ENCODE measurements at places on chromosomes 13 and 19.
A peak's percentile ranks its signal among the peaks of the same experiment; 100 is the strongest.

- DNase-seq, result no peak
Measured at GRCh38 chr19:41564515-41565378, 11.2 kb upstream of the CEACAM21 start.

- no peak for DNase-seq
Measured at GRCh38 chr13:91557328-91558090, 159.1 kb downstream of the GPC5 start.

- DNase-seq, result no peak
Measured at GRCh38 chr13:55572862-55573261, 1567.9 kb upstream of the PRR20A start.

DNA sequence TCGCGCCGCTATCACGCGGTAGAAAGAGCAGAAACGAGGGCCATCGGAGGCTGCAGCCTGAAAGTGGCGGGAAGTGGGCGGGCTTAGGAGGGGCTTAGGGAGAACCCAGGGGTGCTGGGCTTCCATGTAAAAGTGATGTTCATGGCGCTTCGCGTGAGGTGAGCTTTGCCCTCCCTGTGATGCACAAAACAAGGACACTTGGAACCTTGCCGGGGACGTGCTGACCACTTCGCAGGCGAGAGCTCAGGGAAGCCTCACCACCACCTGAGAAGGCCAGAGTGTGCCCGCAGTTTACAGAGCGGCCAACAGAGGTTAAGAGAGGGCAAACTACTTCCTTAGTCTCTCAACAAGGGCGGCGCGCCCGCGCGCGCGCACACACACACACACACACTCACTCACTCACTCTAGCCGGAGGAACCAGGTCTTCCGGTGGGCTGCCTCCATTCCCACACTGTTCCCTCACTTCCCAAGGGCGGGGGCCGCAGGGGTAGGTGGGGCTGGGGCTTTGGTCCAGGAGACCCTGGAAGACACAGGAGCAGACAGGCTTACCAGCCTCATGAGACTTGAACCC lies 651 bp downstream of the GAPDHS start:
- peak; percentile 56 for DNase-seq

- DNase-seq, result no peak
Measured at GRCh38 chr19:3684817-3685410, 15.4 kb downstream of the PIP5K1C start.

GRCh38 chr19:36113425-36113824 lies 1.2 kb downstream of the POLR2I start:
- DNase-seq, result no peak

- no peak for DNase-seq
Measured at GRCh38 chr19:40370997-40371801, 18.8 kb downstream of the HIPK4 start.

DNA sequence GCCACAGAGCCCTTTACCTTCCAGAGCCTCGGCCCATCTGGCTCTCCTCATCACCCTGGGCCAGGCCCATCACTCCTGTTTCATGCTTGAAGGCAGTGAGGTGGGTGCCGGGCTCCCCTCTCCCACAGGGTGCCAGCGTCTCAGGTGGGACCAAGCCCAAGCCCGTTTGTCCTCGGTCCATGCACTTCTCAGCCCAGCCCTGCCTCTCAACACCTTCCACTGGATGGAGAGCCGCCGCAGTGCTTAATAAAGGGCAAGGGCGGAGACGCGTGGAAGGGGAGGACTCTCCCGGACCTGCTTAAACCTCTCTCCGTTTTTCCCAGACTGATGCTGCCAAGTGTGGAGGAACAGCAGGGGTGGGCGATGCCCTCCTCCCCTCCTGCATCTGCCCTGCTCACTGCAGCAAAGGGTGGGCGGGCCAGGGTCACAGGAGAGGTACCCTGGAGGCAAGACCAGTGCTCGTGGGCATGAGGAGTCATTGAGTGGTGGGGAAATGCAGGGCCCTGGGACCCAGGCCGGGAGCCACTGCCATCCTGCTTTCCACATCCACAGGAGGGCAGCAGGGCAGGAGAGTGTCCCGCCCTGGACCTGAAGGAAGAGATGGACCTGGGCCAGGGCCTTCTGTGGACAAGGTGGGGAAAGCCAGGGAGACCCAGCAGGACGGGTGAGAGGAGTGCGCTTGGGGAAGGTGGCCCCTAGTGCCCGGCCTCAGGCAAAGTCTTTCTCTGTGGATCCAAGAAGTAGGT lies 9.7 kb upstream of the ATP11A start:
- no peak for DNase-seq

DNA sequence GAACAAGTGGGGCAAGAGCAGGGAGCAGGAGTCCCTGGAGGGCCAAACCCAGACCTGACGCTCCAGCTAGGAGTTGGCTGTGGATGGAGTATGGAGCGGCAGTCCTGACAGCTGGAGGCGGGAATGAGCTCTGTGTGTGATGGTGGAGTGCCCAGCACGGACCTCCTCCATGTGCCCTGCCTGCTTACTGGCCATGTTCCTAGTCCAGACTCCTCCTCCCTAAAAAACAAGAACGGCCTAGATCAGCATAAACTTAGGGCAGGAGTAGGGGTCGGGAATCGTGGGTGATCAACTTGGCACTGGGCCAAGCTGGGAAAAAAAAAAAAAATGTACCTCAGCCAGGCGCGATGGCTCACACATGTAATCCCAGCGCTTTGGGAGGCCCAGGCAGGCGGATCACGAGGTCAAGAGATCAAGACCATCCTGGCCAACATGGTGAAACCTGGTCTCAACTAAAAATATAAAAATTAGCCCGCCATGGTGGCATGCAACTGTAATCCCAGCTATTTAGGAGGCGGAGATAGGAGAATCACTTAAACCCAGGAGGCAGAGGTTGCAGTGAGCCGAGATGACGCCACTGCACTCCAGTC lies 29.5 kb downstream of the LTBP4 start:
- no peak for DNase-seq

DNA sequence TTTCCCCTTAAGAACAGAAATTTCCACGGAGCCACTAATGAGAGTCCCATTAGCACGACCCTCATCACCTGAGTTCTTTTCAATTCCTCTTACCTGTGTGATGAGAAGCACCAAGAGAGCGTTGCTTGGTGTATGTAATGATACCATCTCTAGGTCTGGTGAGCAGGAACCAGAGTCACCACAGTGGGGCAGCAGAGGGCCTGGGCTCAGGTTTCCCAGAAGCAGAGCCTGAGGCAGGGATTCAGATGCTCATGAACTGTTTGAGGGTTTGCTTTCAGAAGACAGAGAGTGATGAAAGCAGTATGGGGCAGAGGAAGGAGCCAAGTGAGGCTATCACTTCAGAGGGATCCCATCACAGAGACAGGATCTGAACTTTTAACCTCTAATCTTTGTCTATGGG lies 3.1 kb upstream of the PTPRH start:
- DNase-seq, result no peak

- no peak for DNase-seq
Measured at GRCh38 chr13:53343361-53343744, 314.7 kb downstream of the OLFM4 start.

GRCh38 chr13:45851956-45852355 lies 403 bp upstream of the SIAH3 start:
- no peak for DNase-seq

DNA sequence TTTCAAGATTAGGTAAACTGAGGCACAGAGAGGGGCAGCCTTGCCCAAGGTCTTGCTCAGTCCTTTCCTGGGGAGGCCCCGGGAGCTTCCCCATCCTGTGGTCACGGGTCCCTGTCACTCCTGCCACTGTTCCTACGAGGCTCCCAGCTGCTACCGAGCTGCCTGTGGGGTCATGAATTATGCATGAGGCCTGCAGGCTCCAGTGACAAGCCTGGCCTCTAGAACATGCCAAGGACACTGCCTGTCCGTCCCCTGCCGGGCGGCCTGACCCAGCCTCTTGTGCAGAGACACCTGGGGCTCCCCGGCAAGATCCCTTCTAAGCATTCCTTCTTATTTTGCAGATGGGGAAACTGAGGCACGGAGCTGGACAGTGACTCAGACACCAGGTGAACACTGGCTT lies 2.7 kb downstream of the FCHO1 start:
- no peak for DNase-seq

DNA sequence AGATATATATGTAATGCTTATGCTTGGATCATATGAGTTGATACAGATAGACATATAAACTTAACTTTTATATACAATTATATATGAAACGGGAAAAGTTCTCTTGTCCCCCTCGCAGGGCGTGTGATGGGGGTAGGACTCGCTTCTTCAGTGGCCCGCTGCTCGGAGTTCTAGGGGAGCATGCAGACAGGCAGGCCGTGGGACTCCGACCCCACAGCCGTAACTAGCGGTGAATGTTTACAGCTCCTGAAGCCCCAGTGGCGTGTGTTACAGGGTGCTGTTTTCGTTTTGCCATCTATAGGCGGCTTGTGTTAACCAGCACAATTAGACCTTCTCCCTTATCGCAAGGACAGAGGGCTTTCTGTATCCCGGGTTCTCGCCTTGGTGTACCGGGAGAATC lies 1899.8 kb downstream of the PCDH9 start:
- no peak for DNase-seq

- no peak for DNase-seq
Measured at GRCh38 chr13:85666356-85666755, 132.9 kb downstream of the SLITRK6 start.

DNA sequence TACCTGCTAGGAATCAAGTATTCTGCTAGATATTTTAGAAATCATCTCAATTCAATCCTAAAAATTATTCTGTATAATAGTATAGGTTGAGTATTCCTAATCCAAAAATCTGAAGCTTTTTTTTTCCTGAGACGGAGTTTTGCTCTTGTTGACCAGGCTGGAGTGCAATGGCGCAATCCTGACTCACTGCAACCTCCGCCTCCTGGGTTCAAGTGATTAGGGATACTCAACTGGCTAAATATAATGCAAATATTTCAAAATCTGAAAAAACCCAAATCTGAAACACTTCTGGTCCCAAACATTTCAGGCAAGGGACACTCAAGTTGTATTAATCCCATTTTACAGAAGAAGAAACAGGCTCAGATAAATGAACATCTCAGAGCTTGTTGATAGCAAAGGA lies 17.2 kb upstream of the USPL1 start:
- DNase-seq, result no peak

GRCh38 chr13:93716623-93717022 lies 490.0 kb downstream of the GPC6 start:
- DNase-seq, result no peak

GRCh38 chr13:102142473-102142826 lies 259.4 kb downstream of the FGF14 start:
- DNase-seq, result no peak

DNA sequence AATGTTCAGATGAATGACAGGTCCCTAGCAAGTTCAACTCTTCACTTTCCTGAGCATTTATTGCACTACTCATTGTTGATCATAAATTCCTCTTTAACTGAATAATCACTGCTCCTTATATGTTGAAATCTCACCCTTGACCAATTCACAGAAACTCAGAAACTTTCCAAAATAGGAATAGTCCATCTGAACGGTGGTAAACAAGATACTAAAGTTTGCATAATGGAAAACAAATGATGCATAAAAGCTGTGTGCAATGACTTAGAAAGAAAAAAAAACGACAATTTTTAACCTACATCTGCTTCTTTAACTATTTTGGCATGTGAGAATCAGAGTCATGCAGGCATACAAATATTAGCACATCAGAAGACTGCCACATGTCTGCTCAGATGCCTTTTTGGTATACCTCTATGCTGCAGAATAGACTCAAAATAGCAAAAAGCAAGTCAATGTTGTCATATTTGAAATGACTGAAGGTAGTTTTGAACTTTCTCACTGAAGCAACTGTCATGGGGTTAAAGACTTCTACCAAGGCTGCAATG lies 34.8 kb downstream of the SLC10A2 start:
- peak; percentile 13 for DNase-seq

- DNase-seq, result no peak
Measured at GRCh38 chr13:31697290-31697689, 42.0 kb upstream of the RXFP2 start.

DNA sequence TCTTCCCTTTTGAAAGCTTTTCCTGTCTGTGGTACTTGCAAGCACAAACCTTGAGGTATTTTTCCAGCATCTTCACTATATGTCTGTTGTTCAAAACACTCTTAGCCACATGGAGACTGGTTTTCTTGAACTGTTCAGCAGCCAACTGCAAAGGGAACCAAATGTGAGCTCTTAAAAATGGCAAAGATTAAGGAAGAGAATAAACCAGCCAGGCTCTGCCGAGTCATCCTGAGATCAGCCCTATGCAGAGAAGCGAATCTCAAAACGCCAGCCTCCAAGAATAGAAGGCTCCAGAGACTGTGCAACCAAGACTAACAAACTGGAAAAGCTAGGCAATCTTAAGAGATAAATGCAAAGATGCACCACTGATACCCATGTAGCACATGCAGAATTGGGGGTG lies 20.7 kb downstream of the AKAP8 start:
- no peak for DNase-seq

DNA sequence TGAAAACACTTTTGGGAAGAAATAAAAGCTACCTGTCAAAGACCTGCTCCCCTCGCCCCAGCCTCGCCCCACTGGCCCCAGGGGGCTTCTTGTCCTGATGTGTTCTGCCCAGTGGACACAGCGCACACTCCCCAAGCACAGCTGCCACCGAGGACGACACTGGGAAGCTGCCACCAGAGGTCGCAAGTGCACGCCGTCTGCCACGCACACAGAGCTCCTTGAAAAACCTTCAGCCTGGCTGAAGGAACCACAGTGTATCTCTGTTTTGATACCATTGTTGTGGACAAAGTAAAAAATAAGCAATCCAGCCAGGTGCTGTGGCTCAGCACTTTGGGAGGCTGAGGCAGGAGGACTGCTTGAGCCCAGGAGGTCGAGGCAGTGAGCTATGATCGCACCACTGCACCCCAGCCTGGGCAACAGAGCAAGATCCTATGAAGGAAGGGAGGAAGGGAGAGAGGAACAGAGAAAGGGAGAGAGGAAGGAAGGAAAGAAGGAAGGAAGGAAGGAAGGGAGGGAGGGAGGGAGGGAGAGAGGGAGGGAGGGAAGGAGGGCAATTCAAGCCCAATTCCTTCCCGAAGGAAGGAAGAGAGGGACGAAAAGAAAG lies 57.3 kb downstream of the CEBPG start:
- peak; percentile 68 for DNase-seq

GRCh38 chr13:89832827-89833226 lies 1514.7 kb upstream of the MIR17HG start:
- no peak for DNase-seq

DNA sequence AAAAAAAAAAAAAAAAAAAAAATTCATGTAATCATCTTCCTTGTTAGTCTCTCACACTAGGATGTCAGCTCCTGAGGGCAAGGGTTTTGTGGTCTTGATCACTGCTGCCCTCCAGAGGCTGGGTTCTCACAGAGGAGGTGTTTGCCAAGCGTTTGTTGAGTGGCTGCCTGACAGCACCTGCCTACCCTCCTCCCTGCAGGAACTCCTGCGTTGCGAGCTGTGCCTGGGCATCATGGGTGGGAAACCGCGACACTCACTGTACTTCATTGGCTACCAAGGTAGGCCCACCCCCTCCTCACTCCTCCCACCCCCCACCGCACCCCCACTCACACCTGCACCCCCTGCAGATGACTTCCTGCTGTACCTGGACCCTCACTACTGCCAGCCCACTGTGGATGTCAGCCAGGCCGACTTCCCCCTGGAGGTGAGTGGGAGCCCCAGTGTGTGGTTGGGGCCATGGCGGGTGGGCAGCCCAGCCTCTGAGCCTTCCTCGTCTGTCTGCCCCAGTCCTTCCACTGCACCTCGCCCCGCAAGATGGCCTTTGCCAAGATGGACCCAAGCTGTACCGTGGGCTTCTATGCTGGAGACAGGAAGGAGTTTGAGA lies 8.1 kb downstream of the ATG4D start:
- DNase-seq, result no peak

GRCh38 chr13:111945086-111945485 lies 121.9 kb upstream of the SOX1 start:
- DNase-seq, result no peak

- no peak for DNase-seq
Measured at GRCh38 chr13:30319655-30320054, 12.3 kb upstream of the KATNAL1 start.

GRCh38 chr19:57099199-57099661 lies 20.6 kb upstream of the USP29 start:
- DNase-seq, result peak; percentile 59
